Left cardiac atrium (tissue), 4 donors: ENCODE measurements at places on chromosomes 16 and 17.

- DNase-seq = no peak
Observed at GRCh38 chr17:71055128-71055527, 885.8 kb downstream of the KCNJ2 start.

- no peak for DNase-seq
Observed at GRCh38 chr17:79781736-79782575, 4.0 kb downstream of the CBX2 start.

DNA sequence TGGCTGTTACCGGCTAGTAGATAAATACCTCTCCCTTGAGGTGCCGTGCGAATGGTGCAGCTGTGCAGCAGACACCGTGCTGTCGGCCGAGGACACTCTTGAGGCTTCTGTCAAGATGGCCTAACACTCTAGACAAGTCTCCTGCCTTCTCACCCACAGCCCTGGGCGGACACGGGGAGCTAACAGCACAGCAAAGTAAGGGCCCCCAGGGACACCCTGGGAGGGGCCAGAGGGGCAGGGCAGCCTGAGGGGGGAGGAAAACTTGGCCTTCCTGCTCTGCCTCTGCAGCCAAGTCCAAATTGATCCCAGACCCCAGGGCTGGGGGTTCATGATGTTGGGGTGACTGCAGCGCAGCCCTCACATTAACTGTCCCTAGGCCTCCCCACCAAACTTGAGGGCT, 210.2 kb downstream of the RPTOR start:
- no peak for DNase-seq

DNA sequence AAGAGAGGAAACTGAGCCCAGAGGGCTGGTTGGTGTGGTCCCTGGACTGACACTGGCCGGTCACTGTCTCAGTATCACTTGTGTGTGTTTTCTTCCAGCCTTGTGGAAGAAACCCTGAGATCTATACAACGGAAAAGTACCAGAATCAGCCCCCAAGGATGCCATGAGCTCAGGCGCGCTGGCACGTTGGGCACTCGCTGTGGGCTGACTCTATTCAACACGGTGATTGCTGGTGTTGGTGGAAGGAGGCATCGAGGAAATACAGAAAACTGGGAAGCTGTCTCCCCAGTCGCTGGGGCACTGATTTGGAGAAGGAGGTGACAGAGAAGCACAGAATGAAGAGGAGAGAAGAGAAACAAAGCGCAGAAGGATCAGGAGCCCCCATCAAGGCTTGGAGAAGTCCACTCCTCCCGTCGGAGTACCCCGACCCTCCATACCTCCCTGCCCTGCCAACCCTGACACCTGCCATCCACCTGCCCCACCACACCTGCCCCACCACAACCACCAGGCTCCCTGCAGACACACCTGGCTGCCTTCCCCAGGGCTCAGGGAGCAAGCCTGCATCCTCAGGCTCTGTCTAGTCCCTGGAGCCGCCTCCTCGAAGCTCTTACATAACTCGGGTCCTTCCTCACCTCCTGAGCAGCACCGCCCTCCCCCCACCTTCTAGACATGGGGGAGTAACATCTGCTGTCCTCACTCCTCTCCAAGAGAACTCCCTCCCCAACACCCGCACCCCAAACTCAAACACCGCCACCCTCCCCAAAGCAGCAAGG, 66.5 kb downstream of the RBFOX3 start:
- DNase-seq = no peak

GRCh38 chr16:8892101-8892575, 10.0 kb downstream of the LITAFD start:
- no peak for DNase-seq

DNA sequence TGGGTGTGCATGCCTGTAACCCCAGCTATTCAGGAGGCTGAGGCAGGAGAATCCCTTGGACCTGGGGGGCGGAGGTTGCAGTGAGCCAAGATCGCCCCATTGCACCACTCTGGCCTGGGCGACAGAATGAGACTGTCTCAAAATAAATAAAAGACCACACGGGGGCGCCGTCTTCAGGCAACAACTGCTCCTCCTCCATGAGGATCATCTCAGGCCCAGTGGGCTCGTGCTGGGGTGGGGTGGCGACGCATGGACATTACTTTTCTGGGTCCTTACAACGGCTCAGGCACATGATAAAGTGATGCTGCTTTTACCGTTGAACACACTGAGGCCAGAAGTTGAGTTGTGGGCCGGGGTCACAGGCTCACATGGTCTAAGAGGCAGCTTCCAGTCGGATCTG, 56.2 kb downstream of the PRMT7 start:
- no peak for DNase-seq

- no peak for DNase-seq
Observed at GRCh38 chr17:37483311-37484039, 6.2 kb upstream of the DUSP14 start.

DNA sequence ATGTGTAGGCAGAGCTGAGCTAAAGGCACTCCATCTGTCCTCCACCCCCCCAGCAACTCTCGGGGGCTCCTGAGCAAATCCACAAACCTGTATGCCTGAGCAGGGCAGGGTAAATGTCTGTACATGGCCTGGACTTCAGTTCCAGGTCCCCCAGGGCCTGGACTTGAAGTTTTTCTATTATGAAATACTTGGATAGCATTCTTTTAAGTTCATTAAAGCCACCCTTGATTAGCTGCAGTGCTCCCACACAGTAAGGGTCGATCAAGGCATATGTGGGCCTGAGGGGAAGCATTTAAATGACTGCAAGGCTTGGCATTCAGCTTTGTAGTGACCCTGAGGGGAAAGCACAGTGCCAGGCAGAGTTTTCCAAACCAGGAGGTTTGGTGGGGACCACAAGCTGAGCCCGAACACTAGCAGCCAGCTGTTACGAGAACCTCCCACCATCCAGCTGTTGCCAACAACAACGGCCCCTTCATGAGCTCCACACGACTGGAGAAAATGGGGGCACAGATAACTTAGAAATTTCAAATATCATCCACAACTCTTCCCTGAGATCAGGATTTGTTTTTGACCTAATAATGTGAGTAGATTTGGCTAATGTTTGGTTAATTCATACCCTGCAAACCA, 6.7 kb downstream of the FAM117A start:
- no peak for DNase-seq

GRCh38 chr17:78458736-78459335, 80.4 kb downstream of the PGS1 start:
- no peak for DNase-seq

DNA sequence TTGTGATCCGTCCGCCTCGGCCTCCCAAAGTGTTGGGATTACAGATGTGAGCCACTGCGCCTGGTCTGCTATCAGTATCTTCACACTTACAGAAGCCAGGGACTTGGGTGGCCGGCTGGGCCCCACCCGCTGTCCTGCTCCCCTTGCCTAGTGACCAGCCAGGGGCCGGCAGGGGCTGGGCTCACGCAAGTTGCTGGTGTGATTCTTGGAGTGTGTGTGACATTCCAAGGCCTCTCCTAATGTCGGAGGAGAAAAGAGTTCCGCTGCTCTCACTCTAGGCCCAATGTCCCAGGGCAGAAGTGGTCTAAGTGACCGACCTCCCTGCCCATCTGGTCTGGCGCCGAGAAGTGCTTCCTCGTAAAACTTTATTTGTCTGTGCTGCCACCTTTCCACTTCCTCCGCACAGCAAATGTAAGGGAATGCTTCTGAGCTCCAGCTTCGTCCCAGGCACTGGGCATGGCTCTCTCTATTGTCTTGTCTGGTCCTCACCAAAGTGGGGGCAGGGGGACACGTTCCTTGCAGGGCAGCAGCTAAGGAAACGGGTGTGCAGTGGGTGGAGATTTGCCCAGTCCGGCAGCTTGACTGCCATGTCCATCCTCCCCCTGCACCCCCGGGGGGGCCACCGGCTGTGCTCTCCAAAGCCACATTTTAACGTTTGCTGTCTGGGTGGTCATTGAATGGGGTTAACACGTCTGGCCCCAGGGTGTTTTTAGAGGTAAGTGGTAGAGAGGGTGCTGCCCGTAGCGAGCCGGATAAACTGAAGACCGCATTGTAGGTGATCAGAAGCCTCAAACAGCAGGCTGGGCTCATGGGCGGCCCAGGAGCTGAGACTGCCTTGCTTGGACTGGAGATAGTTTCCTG, 7.8 kb upstream of the GSE1 start:
- no peak for DNase-seq

DNA sequence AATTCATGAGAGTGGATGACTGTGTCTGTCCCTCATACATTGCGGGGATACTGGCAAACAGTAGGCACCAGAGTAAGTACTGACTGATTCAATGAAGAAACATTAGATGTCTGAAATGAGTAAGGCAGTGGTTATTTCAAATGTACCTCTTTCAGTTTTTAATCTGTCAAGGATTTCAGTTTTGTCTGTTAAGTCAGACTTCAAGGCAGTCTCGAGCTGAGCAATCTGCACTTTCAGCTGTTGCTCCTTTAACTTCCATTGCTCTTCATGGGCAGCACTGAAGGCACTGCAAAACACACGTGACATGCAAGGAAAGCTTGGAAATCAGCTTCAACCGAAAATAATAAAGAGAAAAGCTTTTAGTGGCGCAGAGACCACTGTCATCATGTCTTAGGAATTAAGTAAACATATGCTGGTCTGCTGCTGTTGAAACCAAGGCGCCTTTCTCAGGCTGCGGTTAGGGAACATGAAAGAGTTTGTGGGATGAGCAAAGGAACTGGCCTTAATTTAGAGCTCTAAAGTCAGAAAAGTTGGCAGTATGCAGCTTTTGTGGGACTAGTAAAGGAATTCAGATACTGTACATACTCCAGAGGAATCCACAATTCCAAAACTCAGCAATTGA, 38.8 kb downstream of the RPGRIP1L start:
- DNase-seq = no peak

- DNase-seq = no peak
Observed at GRCh38 chr17:77694391-77695363, 263.8 kb upstream of the TNRC6C start.

DNA sequence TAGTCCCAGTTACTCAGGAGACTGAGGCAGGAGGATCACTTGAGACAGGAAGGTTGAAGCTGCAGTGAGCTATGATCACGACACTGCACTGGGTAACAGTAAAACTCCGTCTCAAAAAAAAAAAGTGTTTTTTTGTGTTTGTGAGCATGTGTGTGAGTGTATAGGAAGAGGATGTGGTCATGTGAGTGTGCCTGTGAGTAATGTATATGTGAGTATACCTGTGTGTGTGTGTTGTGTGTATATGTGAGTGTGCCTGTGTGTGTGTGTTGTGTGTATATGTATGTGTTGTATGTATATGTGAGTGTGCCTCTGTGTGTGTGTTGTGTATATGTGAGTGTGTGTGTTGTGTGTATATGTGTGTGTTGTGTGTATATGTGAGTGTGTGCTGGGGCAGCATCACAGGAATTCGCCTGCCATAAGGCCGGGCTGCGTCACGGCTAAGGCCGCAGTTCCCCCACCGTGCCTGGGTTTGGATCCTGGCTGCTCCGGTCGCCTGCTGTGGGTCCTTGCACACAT, 21.4 kb upstream of the NPTX1 start:
- no peak for DNase-seq

GRCh38 chr16:70665113-70665694, 18.8 kb downstream of the IL34 start:
- no peak for DNase-seq

- no peak for DNase-seq
Observed at GRCh38 chr17:19702217-19702641, 14.2 kb downstream of the SLC47A2 start.

DNA sequence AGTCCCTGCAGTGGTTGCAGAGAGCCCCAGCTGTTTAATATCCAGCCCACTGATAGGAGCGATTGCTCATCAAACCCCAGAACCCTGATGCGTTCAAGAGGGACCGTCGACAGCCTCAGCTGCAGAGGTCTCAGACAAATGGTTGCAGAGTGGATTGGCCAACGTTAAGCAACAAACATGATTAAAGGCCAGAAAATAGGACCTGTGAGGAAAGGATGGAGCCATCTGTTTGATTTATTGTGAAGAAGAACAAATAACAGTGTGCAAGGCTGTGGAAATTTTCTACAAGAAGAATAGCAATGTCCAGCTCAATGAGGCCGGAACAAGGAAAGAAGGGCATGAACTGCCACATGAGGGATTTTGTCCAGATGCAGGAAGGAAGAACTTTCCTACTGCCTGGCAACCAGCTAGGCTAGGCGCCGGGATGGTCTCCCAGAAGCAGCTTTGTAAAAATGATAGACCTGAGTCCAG, 138.4 kb upstream of the DNAH9 start:
- DNase-seq = no peak

DNA sequence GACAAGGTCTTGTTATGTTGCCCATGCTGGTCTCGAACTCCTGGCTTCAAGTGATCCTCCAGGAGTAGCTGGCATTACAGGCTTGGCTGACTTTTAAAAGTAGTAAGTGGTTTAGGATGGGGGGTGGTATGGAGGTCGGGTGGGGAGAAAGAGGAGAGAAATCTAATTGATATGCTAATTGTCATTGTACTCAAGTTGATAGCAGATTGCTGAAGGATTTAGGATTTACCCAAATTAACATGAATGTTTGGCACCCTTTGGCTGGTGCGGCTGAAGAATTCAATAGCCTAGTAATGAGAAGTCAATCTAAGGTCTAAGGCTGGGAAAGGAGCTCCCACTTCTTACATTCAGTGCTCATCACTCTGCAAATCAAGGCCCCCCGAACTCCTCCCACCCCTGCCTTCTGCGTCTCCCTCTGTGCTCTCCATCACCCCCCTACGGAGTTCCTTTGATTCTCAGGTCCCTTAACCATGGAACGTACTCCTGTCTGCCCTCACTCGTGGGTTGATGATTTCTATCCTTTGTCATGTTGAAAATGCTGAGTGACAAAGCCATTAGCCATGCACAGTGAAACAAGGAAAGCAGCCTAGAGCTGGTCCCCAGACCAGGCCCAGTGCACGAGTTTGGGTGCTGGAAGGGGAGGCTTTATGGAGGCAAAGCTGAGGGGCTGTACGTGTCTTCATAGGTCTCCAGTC, 17.3 kb downstream of the CDH13 start:
- no peak for DNase-seq

DNA sequence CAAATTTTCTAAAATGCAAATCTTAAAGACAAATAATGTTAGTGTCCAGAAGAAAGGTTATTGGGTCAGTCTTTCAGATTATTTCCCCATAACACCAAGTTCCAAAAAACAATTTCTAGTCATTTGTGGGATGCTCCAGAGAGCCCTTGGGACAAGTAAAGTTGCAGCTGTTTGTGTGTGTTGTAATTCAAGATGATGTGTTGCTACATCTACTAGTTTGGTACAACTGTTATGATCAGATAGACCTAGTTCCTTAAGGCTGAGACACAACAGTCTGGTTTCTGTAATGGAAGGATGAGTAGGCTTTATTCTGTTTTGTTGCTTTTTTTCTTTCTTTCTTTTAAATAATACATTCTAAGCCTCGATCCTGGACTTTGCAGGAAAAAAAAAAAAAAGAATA, 41.9 kb downstream of the PIGL start:
- no peak for DNase-seq
